Right ventricle myocardium superior (tissue), 1 donor: ENCODE measurements at places on chromosomes 11 and 22. TPM values are rescaled to one million over a fixed set of nuclear protein-coding genes. Genes with fewer than 3 reads are reported as not detected.

- no peak for DNase-seq
These were observed 47.2 kb downstream of the EIF3M start for GRCh38 chr11:32630844-32631243.

DNA sequence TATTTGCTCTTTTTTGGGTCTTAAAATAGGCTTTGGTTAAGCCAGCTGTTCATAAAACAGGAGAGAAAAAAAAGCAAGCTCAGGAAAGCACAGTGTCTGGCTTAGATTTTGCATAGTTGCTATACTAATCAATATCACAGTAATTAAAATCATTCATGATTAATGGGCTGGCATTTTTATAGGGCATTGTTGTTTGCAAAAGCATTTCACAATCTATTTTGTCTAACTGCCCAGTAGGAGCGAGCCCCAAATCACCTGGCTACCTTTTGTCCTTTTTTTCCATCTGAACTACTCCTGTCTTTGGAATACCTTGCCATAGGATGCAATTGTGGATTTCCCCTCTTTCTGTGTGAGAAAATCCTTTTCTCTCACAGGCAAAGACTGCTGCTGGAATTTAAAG, 619.8 kb downstream of the JRKL start:
- no peak for DNase-seq

- no peak for DNase-seq
These were observed 5.2 kb upstream of the MAP6 start for GRCh38 chr11:75673977-75674582.

- DNase-seq = no peak
These were observed 6.4 kb downstream of the PPIL2 start for GRCh38 chr22:21672107-21672629.

DNA sequence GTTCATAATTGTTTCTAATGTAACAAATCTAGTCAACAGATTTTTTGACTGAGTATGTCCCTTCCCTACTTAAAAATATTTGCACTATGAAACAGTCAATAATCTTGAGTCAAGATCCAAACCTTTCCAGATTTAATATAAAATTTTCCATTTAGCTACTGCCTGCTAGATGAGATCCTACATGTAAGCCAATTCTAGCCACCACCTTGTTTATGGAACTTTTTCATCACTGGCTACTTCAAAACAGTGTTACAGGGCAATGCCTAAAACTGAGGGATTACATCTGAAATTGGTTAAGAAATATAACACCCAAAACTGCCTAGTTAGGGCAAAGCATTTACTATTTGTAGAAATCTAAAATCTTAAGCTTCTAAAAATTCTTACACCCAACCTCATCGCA, 10.5 kb upstream of the FUT4 start:
- DNase-seq = no peak

DNA sequence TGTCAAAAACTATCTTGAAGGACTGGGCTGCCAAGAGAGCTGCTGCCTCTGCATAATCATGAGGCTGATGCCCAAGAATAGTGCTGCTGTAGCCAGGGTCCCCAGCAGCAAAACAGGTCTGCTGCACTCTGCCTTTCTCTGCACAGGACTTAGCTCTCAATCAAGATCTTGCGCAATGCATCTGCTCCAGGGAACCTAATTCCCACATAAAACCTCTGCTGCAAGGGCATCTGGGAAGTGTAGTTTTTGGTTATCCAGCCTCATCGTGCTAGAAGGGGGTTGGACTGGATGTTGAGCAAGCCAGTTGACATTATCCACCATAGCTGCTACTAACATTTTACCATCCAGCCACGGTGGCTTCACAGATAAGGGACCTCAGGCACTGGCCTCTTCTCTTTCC, 192.7 kb downstream of the C11orf91 start:
- no peak for DNase-seq

DNA sequence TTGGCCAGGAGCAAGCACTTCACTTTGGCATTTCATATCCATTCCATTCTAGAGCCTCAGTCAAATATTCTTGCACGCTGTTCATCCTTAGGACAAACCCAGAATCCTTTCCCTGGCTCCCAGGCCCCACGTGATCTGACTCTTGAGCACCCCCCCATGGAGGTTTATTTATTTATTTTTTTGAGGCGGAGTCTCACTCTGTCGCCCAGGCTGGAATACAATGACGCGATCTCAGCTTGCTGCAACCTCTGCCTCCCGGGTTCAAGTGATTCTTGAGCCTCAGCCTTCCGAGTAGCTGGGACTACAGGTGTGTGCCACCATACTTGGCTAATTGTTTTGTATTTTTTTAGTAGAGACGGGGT, 12.7 kb upstream of the TSGA10IP start:
- no peak for DNase-seq

The HPX gene
- total RNA-seq = 0.35 TPM

DNA sequence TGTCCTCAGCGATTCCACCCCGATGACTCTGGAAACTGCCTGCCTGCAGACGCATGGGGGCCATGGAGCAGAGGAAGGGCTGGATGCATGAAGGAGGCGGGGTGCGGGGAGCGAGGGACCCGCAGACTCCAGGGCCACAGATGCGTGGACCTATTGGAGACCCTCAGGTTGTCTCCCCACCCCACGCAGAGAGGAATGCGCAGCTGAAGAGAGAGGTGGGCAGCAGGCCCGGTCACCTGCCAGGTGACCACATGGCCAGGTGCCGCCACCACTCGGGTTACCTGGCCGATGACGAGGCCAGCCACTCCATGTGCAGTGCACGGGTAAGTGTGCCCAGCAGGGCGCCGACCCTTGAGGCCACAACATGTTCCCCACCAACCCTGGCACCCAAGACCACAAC, 371 bp downstream of the CCDC116 start:
- no peak for DNase-seq

The NXPE4 gene
- total RNA-seq = not detected

- DNase-seq = no peak
These were observed 315.6 kb downstream of the RAB38 start for GRCh38 chr11:87859636-87860035.

DNA sequence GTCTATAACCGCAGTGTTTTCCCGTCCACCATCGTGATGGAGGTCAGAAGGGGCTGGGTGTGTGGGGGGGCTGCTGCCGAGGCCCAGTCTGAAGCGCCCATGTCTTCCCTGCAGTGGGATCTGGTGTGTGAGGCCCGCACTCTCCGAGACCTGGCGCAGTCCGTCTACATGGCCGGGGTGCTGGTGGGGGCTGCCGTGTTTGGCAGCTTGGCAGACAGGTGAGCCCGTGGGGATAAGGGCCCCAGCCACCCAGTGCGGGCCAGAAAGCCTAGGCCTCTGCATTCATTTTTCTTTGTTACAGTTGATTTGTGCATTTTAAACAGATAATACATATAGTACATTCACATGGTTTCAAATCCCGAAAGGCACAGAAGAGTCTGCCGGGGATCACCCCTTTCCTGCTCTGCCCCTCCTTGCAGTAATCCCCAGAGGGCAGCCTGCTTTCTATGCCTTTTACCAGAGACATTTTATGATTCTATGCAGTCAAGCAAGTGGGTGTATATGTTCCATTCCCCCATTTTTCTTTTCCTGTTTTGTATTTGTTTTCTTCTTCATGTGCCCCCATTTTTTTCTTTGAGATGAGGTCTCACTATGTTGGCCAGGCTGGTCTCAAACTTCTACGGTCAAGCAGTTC, 32.6 kb downstream of the CAPN1 start:
- no peak for DNase-seq

The SGSM1 gene
- 9.2 TPM for total RNA-seq

DNA sequence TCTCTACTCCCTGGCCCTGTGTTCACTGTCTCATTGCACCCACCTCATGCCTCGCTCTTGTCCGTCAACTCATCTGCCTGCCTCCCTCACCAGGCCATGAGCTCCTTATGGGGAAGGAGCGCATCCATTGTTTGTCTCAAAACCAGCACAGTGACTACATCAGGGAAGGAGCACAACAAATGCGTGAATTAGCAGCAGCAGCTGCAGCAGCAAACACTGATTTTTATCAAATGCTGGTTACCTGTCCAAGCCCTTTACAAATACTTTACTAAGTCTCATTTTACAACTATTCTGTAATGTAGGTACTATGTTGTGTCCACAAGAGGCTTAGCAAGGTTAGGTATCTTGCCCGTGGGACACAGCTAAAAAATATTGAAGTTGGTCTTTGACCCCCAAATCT, 85.9 kb upstream of the PLET1 start:
- no peak for DNase-seq

DNA sequence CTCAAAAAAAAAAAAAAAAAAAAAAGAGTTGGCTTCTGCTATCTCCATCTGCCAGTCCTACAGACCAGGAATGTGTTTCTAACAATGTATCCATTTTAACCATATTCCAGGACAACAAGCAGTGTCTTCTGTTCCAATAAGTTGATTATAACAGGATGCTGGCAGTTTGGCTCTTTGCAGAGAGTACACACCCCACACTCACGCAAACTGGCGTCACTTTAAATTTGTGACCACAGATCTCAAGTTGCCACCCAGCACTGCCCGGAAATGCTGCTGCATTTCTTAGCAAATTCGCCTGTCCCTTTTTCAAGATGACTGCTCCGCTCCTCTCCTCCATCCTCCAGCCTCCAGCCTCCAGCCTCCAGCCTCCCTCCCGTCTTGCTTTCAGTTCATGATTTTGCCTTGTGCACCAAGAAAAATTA, 44.3 kb downstream of the SCGB1A1 start:
- DNase-seq = no peak
